ENCODE measurements at places on chromosomes 2 and 18.

- DNase-seq, result no peak
Observed at GRCh38 chr2:117519721-117520120, 294.8 kb upstream of the DDX18 start.

GRCh38 chr2:51065276-51065675 lies 33.3 kb upstream of the NRXN1 start:
- no peak for DNase-seq

- no peak for DNase-seq
Observed at GRCh38 chr2:240651185-240651584, 25.9 kb downstream of the GPR35 start.

DNA sequence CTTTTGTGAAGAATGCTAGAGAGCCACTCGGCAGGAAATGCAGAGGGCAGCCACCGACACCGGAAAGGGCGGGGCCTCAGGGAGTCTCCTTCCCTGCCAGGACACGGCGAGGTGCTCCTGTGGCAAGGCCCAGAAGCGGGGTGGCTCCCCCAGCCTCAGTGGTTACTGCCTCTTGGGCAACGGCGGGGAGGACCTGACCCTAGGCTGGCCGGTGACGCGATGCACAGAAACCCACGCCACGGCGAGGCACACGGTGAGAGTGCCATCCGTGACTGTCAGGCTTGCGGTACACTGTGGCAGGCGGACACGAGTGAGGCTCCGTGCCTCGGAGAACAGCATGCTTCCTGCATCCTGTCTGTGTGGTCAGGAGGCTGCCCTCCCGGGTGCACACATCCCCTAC lies 47.8 kb downstream of the ZAP70 start:
- no peak for DNase-seq

- peak; percentile 95 for DNase-seq
Observed at GRCh38 chr2:112726487-112727190, 5.8 kb downstream of the NT5DC4 start.

- DNase-seq, result no peak
Observed at GRCh38 chr18:58055890-58056558, 12.0 kb downstream of the NEDD4L start.

DNA sequence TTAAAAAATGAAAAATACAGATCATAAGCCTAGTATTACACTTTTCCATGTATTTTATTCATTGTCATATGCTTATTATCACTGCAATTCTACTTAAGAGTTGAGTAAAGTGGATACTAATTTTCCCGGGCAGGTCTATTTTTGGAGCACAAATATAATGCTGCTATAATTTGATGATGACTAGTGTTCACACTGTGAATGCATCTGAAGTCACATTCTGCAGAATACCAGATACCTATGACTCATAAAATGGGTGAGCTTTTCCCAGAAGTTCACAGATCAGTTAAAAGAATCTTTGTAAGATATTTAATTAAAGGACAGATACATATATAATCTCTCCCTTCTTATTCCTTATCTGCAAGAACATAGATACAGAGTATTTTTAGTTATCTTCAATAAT lies 79.8 kb upstream of the MC4R start:
- DNase-seq, result no peak

GRCh38 chr2:217610401-217610814 lies 392.4 kb downstream of the TNS1 start:
- no peak for DNase-seq

- no peak for DNase-seq
Observed at GRCh38 chr2:99925960-99926359, 216.4 kb downstream of the AFF3 start.
